GM18507 (cell line): ENCODE measurements at places on chromosomes 3 and 15.

DNA sequence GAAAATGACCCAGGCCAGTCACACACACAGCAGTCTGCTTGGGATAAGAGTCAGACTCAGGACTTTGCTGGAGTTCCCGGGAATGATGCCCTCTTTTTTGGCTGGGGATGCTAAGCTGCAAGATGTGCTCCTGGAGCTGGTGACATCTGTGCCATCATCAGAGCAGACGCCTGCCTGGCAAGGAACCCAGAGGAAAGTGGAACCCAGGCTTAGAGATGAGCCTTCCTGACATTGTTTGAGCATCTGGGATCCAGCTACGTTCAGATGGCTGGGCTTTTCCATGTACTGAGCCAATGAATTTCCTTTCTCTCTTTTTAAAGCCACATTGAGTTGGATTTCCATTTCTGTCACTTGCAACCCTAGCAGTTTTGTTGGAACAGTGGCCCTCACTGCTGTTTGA is 53.3 kb downstream of the EBLN2 start:
- DNase-seq: no peak

GRCh38 chr15:96115642-96116041 is 214.9 kb upstream of the NR2F2 start:
- no peak for DNase-seq

DNA sequence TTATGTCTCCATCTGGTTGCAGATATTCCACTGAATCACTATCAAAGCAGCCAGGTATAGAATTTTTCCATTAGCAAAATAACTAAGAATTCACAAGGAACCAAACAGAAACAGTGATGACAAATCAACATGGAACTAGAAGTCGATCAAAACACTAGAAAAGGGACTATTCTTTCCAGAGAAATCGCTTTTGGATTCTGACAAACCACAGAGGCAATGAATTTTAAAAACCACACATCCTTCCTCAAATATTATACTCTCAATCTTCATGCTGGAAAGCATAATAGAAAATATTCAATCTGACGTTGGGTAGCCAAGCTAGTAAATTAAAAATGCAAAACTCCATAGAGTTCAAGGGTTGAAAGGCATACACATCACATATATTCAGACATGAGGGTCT is 93.2 kb upstream of the PPIB start:
- DNase-seq: no peak

- DNase-seq: no peak
Measured at GRCh38 chr3:171465763-171466162, 5.6 kb upstream of the TNIK start.

DNA sequence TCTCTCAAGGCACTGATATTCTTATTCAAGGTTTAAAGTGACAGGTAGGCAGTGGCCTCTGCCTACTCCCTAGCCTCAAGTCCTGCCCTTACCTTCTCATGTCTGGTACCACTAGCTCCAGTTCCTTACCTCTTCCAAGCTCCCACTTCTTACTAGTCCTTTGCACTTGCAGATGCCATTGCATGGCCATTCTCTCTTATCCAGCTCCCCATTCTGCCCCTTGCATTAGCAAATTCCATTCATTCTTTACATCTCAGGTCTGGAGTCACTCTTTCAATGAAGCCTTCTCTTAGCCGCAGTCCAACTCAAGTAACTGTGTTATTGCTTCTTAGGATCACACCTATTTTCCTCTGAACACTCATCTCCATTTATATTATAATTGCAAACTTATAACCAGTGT is 807.1 kb downstream of the EDEM1 start:
- DNase-seq: no peak
